ENCODE measurements at places on chromosomes 2 and 18.

DNA sequence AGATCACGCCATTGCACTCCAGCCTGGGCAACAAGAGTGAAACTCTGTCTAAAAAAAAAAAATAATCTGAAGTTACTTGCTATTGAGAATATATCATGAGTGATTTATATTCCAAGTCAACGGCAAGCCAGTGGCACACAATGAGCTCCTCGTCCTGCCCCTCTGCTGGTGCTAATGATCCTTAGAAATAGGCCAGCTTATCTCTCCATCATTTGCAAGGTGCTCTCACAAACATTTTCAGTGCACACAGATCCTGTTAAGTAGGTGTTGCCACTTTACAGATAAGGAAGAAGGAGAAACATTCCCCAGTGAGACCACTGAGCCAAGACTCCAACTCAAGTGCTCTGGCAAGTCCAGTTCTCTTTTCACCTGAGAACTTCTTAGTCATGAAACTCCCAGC is 91.3 kb upstream of the GPR45 start:
- no peak for DNase-seq

DNA sequence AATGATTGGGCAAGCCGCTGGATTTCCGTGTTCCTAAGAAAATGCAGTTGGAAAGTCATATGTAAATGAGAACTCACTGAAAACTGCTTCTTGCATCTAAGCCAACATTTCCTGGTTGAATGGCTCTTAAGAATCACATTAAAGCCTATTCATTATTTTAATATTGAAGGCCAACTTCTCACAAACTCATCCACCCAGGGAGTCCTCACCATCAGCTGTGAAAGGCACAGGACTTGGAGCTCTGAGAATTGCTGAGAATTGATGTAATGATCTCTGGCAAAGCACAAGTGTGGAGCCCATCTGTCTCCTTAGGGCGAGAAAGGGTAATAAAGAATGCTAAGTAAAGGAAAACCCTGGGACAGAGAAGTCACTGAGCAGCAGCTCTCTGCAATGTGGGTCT is 55.9 kb upstream of the APCDD1 start:
- DNase-seq, result no peak

DNA sequence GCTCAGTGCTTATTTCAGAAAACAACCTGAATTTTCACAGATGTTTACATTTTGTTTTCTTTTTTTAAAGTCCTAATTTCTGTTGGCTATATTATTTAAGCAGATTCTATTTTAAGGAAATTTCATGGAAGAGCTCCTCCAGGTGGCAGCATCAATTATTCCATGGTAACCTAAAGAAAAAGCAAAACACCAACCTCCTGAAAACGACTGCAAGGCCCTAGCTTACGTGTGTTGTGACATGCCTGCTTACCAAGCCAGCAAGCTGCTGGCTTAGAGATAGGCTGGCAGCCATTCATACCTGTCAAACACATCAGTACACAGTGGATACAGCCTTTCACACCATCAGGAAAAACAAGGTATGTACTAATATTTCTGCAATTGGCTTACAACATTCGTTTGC is 64.9 kb downstream of the LPIN2 start:
- no peak for DNase-seq

DNA sequence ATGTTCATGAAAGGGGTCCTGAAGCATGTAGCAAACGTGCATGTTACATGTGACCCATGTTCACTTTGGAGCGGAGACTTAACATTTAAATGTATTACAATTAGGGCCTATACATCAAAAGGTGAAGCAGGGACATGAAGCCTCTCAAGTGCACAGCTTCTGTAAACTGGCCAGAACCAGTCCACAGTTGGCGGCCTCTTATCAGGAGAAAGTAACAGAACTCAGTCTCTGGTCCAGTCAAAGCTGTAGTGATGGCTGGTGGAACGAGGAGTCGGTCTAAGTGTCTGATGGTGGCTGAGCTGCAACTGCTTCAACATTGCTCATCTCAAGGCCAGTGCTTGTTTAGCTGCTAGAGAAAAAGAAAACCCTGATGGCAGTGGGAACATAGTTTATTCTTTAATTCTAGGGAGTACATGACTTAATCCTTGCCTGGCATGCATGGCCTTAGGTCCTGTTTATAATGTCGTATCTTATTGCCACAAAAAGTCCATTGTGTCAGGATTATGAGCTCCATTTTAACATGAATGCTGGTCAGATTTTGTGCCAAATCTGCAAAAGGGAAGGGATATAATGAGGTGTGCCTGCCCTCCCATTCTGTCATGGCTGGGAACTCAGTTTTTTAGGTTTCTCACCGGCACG is 22.2 kb upstream of the YES1 start:
- DNase-seq, result no peak

GRCh38 chr18:23752796-23753195 is 63.5 kb downstream of the LAMA3 start:
- DNase-seq, result no peak

All from stimulated activated CD4-positive, alpha-beta T cell treated with anti-CD3 and anti-CD28 coated beads, Interleukin-1b, Interleukin-23, amount 100 ng/mL, for 1 hour (primary cell).